ENCODE measurements at places on chromosomes 7 and 10. TPM values are rescaled to one million over a fixed set of nuclear protein-coding genes. Genes with fewer than 3 reads are reported as not detected.

Gene AOAH
- total RNA-seq = not detected

Gene ABCB4
- 0.18 TPM for total RNA-seq

Gene KIAA1217
- total RNA-seq = 166 TPM

Gene UCN3
- not detected for total RNA-seq

Gene DDX56
- 154 TPM for total RNA-seq

Gene ITGB8
- 4.6 TPM for total RNA-seq

Gene CYP2C19
- total RNA-seq = 1.0 TPM

Gene HKDC1
- total RNA-seq = 24.5 TPM

Gene ZNF488
- 5.6 TPM for total RNA-seq

- H3K27me3 ChIP-seq = no peaks in the 10 kb centered on the region
- no peak overlapping the region for H3K4me3 ChIP-seq
- H3K4me1 ChIP-seq = no peaks in the 10 kb centered on the region
- H3K27ac ChIP-seq = no peak overlapping the region
- no peaks in the 10 kb centered on the region for H3K36me3 ChIP-seq
These were observed 119.8 kb downstream of the GALNT17 start for GRCh38 chr7:71251706-71252105.

- DNase-seq = no peak
- H3K27me3 ChIP-seq = peaks cover 1% of the 10 kb centered on the region
- no peaks in the 10 kb centered on the region for H3K4me1 ChIP-seq
- no peak overlapping the region for H3K4me3 ChIP-seq
These were observed 70.9 kb downstream of the CDK1 start for GRCh38 chr10:60849217-60849616.

DNA sequence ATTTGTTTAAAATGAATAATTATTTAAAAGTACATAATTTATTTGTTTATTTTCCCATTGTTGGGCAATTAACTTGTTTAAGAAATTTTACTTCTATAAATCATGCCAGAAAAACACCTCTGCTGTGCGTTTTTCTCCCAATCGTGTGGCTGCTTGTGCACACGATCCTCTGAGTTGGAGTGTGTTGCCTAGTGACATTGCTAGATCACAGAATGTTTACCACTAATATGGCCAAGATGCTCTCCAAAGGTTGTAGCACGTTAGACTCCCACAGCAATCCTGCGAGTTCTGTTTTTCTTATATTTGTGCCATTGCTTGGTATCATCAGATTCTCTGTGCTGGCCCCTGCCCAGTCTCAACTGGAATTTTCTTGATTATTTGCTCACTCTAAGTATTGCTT lies 207.1 kb upstream of the ADCY1 start:
- H3K27ac ChIP-seq = no peak overlapping the region
- no peaks in the 10 kb centered on the region for H3K4me1 ChIP-seq
- no peaks in the 10 kb centered on the region for H3K27me3 ChIP-seq
- DNase-seq = no peak
- no peak overlapping the region for H3K4me3 ChIP-seq

DNA sequence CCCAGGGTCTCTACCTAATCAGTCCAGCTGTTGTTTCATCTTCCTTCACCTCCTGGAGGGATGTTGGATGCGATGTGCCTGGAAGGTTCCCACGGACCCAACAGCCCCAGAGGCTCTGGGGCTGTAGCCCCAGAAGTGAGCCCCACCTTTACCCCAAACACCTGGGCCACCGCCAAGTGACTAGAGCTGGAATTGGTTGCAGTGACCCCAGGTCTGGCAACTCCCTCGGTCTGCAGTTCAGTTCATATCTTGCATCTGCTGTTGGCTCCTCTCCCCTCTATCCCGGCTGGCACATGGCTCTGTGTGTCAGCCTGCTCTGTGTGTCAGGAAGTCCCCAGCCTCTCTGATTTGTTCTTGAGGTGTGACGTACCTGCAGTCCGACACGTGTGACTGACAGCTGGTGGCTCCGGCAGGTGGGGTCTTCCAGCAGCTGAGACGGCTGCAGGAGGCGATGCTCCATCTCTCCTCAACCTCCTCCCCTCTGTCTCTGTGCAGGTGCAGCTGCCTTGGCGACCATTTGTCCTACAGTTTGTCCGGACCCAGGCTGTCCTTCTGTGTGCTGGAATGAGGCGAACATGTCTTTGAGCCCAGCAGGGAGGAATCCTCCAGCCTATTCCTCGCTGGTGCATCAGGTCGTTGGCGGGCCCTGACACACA lies 38.6 kb downstream of the ELFN1 start:
- no peak overlapping the region for H3K27ac ChIP-seq
- no peaks in the 10 kb centered on the region for H3K36me3 ChIP-seq
- peaks cover 7% of the 10 kb centered on the region for H3K4me1 ChIP-seq
- H3K27me3 ChIP-seq = no peaks in the 10 kb centered on the region
- H3K4me3 ChIP-seq = no peak overlapping the region

- H3K36me3 ChIP-seq = no peaks in the 10 kb centered on the region
- H3K27ac ChIP-seq = peak overlapping the region; percentile 85
- no peak overlapping the region for H3K4me3 ChIP-seq
- H3K27me3 ChIP-seq = no peaks in the 10 kb centered on the region
These were observed 243.1 kb downstream of the ARL4A start for GRCh38 chr7:12930534-12930933.

DNA sequence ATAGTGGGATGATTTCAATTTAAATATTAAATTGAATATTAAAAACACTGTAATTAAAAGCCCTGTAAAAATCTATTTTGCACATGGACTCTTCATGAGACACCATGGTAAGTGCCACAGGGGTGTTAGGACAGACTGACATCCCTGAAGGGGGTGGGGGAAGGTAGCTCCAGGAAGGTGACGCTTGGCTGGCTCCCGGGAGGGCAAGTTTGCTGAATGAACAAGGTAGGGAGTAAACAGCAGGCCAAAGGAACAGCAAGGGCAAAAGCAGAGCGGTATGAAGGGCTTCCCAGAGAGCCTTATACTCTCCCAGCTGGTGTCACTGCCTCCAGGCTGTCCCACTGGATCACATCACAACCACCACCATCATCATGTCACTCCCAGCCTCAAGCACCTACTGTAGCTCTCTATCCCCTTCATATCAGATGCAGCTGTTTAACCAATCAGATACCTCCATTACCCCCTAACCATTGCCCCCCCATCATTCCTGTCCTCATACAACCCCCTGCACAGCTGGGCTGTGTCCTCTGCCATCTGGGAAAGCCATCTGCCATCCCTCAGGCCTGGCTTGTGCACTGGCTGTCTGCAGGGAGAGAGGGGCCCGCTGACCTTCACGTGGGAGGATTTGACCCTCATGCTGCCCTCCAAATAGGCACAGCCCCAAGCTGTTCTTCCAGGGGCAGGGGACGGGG lies 19.5 kb downstream of the HSPA12A start:
- H3K4me1 ChIP-seq = peaks cover 47% of the 10 kb centered on the region
- peak overlapping the region; percentile 64 for H3K27ac ChIP-seq
- no peak overlapping the region for H3K4me3 ChIP-seq
- no peak for DNase-seq
- no peaks in the 10 kb centered on the region for H3K27me3 ChIP-seq

- no peaks in the 10 kb centered on the region for H3K27me3 ChIP-seq
- H3K4me1 ChIP-seq = no peaks in the 10 kb centered on the region
- no peak overlapping the region for H3K4me3 ChIP-seq
- DNase-seq = no peak
- no peaks in the 10 kb centered on the region for H3K36me3 ChIP-seq
These were observed 100.3 kb upstream of the ASAH2 start for GRCh38 chr10:50351483-50352146.

DNA sequence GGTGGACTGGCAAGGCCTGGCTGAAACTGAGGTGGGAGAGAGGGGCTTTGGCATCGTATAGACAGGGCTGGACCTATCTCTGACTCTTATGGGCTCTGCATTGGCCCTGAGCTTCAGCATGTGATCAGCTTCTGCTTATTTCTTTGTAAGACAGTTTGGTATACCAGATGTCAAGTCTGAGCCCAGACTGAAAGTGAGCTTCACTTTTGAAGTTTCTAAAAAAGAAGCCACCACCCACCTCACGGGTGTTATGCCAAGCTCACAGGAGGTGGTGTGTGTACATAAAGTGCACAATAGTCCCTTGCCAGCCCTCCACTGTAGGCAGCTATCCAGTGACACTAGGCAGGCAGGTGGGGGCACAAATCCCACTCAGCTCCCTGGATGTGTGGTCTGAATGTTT lies 68.7 kb upstream of the SEPHS1 start:
- DNase-seq = no peak
- H3K27me3 ChIP-seq = no peaks in the 10 kb centered on the region
- no peak overlapping the region for H3K27ac ChIP-seq
- peaks cover 23% of the 10 kb centered on the region for H3K4me1 ChIP-seq

GRCh38 chr10:106557951-106558733 lies 606.4 kb downstream of the SORCS1 start:
- H3K27me3 ChIP-seq = no peaks in the 10 kb centered on the region
- no peaks in the 10 kb centered on the region for H3K4me1 ChIP-seq
- no peaks in the 10 kb centered on the region for H3K36me3 ChIP-seq
- no peak for DNase-seq
